GM23338 (cell line): ENCODE measurements at places on chromosomes 12 and 14. TPM values are rescaled to one million over a fixed set of nuclear protein-coding genes. Genes with fewer than 3 reads are reported as not detected.

AQP2 gene
- 0.07 TPM in 1 of 2 replicates, not detected in the other for total RNA-seq

GPHB5 gene
- total RNA-seq = not detected in 2 replicates

CAPZA3 gene
- total RNA-seq = not detected in 2 replicates

KRT77 gene
- not detected in 2 replicates for total RNA-seq

MGAT4C gene
- 4.3 and 4.7 TPM in 2 replicates for total RNA-seq

ASCL1 gene
- 0.78 TPM in 1 of 2 replicates, not detected in the other for total RNA-seq

KCTD10 gene
- 45.2 and 56.2 TPM in 2 replicates for total RNA-seq

FGF23 gene
- 0.23 and 0.56 TPM in 2 replicates for total RNA-seq

TEX52 gene
- not detected in 2 replicates for total RNA-seq

CAPS2 gene
- total RNA-seq = 4.1 and 7.4 TPM in 2 replicates

PCED1B gene
- 5.1 and 6.1 TPM in 2 replicates for total RNA-seq

PRB2 gene
- not detected in 2 replicates for total RNA-seq

CRACR2A gene
- 3.0 and 3.4 TPM in 2 replicates for total RNA-seq

SOX5 gene
- total RNA-seq = 2.1 and 4.7 TPM in 2 replicates

MYF6 gene
- not detected in 2 replicates for total RNA-seq

UNG gene
- 209 and 278 TPM in 2 replicates for total RNA-seq

IKZF4 gene
- total RNA-seq = 9.0 and 12.2 TPM in 2 replicates

IFNG-AS1 gene
- not detected in 2 replicates for total RNA-seq

NELL2 gene
- total RNA-seq = 99.5 and 103 TPM in 2 replicates

UBE3B gene
- 20.7 and 20.8 TPM in 2 replicates for total RNA-seq

PPFIA2 gene
- total RNA-seq = 5.9 and 7.2 TPM in 2 replicates

SLC17A8 gene
- total RNA-seq = 0.24 TPM in 1 of 2 replicates, not detected in the other

MANSC4 gene
- not detected in 2 replicates for total RNA-seq

TCL1B gene
- 5.5 and 6.1 TPM in 2 replicates for total RNA-seq
